ENCODE measurements at places on chromosomes 1 and 21.

DNA sequence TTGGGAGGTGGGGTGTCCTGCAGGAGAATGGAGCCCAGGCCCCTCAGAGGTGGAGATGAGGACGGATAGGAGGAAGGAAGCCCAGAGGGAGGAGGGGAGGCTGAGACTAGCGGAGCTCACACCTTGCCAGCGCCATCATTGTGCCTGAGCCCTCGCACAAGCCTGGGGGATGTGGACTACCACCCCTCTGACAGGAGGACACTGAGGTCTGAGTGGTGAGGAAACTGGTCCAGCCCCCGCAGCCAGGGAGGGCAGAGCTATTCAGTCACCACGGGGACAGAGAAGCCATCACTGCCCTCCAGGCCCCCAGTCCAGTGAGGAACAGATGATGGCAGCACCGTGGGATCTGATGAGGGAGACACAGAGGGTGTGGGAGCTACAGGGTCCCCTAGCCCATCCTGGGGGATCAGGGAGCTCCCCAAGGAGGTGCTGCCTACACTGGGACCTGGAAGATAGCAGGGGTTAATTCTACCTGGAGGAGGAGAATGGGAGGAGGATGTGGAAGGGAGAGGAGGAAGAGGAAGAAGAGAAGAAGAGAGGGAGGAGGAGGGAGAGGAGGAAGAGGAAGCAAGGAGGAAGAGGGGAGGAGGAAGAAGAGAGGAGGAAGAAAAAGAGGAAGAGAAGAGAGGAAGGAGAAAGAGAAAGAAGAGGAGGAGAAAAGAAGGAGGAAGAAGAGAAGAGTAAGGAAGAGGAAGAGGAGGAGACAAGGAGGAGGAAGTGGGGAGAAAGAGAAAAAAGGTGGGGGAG, 31.0 kb downstream of the MATN1 start:
- no peak overlapping the region for H3K27ac ChIP-seq
- H3K4me1 ChIP-seq, result no peaks in the 10 kb centered on the region
- no peak overlapping the region for H3K4me3 ChIP-seq
- H3K36me3 ChIP-seq, result no peaks in the 10 kb centered on the region
- no peak for DNase-seq

DNA sequence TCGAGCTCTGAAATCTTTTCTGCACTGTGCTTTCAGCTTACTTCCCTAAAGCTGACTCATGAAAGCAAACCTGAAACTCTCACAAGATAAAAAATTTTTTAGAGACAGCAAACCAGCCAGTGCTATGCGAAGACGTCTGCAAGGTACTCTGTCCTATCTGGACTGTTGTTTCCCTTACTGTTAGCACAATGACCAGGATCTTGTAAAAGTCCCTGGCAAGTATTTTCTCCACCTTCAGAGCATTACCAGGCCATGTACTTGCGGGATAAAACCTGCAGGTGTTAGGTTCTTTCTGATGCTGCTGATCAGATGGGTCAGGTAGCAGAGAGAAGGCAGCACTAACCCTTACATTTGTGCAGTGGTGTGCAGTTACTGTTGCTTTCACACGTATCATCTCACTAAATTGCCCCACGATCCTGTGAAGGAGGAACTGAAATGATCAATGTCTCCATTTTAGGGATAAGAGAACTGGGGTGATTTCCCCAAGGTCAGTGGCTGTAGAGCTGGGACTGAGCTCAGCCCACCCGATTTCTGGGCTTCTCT, 56.6 kb downstream of the PLXNA2 start:
- no peak overlapping the region for H3K27ac ChIP-seq
- H3K27me3 ChIP-seq, result no peaks in the 10 kb centered on the region
- no peak for DNase-seq
- no peak overlapping the region for H3K4me3 ChIP-seq

DNA sequence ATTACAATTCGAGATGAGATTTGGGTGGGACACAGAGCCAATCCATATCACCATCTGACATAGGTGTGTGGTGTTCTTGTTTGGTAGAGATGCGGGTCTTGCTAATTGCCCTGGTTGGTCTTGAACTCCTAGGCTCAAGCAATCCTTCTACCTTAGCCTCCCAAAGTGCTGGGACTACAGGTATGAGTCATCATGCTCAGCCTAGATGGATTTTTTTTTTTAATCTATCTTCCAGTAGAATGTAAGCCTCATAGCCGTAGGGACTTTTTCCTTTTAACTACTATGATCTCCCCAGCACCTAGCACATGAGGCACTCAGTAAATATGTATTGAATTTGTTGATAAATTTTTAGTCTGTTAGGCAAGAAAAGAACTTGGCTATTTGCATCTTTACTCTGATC, 94.6 kb upstream of the TENT5C start:
- H3K27me3 ChIP-seq, result no peaks in the 10 kb centered on the region
- no peaks in the 10 kb centered on the region for H3K4me1 ChIP-seq
- no peak overlapping the region for H3K4me3 ChIP-seq
- no peaks in the 10 kb centered on the region for H3K36me3 ChIP-seq

GRCh38 chr1:248810000-248810726, 15.6 kb downstream of the SH3BP5L start:
- peak overlapping the region; percentile 2 for H3K27ac ChIP-seq
- no peak for DNase-seq
- no peaks in the 10 kb centered on the region for H3K27me3 ChIP-seq

DNA sequence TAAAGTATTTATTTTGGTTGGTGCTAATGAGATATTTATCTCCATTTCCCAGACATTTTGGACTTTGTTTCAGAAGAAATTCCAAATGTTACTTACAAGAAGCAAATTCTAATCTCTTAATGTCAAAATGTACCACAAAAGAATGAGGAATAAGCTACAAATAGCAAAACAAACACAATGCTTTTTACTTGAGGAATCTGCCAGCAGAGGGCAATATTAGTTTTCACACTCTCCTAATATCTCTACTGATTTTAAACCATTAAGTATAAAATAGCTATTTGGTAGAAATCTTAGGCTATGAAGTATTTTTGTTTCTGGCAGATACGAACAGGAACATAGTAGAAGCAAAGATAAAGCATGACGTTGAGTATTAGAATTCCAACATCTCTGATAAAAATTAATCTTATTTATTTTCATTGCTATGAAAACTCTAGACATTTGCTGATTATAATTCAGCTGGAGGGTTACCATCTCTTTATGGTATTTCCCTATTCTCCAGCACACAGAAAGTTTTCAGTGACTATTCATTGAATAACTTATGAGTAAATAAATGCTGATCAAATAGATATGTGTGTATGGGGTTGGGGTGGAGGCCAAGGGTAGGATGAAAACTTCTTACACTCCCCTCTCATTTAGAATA, 13.4 kb upstream of the HMCN1 start:
- H3K27ac ChIP-seq, result no peak overlapping the region
- no peak for DNase-seq
- H3K36me3 ChIP-seq, result no peaks in the 10 kb centered on the region
- H3K4me3 ChIP-seq, result no peak overlapping the region
- no peaks in the 10 kb centered on the region for H3K27me3 ChIP-seq
- no peaks in the 10 kb centered on the region for H3K4me1 ChIP-seq

GRCh38 chr1:23591460-23592208, 32.3 kb upstream of the ID3 start:
- no peak overlapping the region for H3K27ac ChIP-seq
- no peak for DNase-seq
- no peaks in the 10 kb centered on the region for H3K4me1 ChIP-seq
- H3K27me3 ChIP-seq, result no peaks in the 10 kb centered on the region

- H3K36me3 ChIP-seq, result no peaks in the 10 kb centered on the region
- H3K4me3 ChIP-seq, result no peak overlapping the region
- no peak overlapping the region for H3K27ac ChIP-seq
- no peaks in the 10 kb centered on the region for H3K4me1 ChIP-seq
Observed at GRCh38 chr21:41518757-41519156, 10.8 kb upstream of the TMPRSS2 start.

GRCh38 chr1:151968791-151969399, 24.8 kb downstream of the S100A10 start:
- H3K36me3 ChIP-seq, result no peaks in the 10 kb centered on the region
- no peak overlapping the region for H3K4me3 ChIP-seq
- H3K27me3 ChIP-seq, result no peaks in the 10 kb centered on the region
- no peak overlapping the region for H3K27ac ChIP-seq
- no peaks in the 10 kb centered on the region for H3K4me1 ChIP-seq

GRCh38 chr1:41823471-41823870, 95.3 kb downstream of the HIVEP3 start:
- no peaks in the 10 kb centered on the region for H3K4me1 ChIP-seq
- no peaks in the 10 kb centered on the region for H3K27me3 ChIP-seq
- DNase-seq, result no peak
- H3K27ac ChIP-seq, result no peak overlapping the region

DNA sequence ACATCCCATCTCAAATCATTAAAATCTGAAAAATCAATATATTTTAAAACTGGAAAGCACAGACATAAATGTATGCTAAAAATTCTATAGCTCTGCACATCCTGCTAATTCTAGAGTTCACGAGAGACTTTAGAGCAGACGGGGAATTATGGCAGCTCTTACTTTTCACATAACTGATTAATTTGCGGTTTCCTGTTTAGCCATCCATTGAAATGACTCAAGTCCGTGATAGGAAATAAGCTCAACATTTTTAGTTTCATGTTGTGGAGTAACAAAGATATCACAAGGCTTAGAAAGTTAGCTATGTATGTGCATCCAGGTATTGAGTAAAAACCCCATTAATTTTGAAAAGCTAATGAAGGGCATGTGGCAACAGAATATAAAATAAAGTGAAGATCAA, 123.2 kb downstream of the SMYD2 start:
- H3K27ac ChIP-seq, result no peak overlapping the region
- DNase-seq, result no peak
- no peaks in the 10 kb centered on the region for H3K4me1 ChIP-seq
- H3K27me3 ChIP-seq, result no peaks in the 10 kb centered on the region
